IPS DF 19.7 (cell line): ENCODE measurements at places on chromosomes 5 and 9.

GRCh38 chr5:17206021-17206420, 11.4 kb upstream of the BASP1 start:
- no peak for DNase-seq

GRCh38 chr5:64765804-64766504, 2.5 kb downstream of the SREK1IP1 start:
- DNase-seq, result no peak

- DNase-seq, result no peak
These were observed 29.0 kb downstream of the TENT4A start for GRCh38 chr5:6742081-6742758.

GRCh38 chr5:73152411-73153388, 20.3 kb upstream of the TMEM174 start:
- no peak for DNase-seq

DNA sequence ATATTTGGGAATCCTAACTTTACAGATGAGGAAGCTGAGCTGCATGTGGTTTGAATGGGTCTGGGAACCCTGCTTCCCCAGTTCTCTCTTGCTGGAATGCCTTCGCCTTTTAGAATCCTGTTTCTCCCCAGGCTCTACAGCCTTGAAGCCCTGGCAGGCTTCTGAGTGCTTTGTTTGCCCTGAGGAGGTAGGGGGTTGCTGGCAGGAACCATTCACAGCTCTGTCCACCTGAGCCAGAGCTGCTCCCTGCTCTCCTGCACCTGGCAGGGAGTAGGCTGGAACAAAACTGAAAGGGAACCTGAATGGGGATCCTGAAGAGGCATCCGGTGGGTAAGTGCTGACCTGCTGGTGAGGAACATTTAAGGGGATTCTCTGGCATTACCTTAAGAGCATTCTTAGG, 33.0 kb downstream of the KIF4B start:
- DNase-seq, result peak; percentile 40

DNA sequence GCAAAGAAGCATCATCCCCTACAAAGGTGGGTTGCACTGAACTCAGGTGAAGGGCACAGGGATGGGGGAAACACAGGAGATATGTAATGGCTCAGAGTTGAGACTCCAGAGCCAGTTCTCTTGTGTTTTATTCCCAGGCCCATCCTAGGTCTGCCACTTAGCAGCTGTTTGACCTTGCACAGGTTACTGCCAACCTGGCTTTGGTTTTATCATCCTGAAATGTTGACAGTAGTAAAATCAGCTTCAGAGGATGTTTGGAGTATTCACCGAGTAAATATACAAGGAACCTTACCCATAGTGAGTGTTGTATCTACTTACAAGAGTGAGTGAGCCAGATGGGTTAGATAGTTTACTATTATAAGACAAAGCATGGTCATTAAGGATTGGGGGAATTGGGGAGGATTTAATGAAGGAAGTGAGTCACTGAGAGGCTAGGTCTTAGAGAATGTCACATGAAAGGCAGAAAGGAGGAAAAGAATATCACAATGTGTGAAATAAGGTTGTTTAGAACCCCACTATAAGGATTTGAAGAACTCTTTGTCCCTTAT, 141.3 kb downstream of the MAN2A1 start:
- no peak for DNase-seq

GRCh38 chr9:37200433-37201005, 80.1 kb downstream of the ZCCHC7 start:
- no peak for DNase-seq

DNA sequence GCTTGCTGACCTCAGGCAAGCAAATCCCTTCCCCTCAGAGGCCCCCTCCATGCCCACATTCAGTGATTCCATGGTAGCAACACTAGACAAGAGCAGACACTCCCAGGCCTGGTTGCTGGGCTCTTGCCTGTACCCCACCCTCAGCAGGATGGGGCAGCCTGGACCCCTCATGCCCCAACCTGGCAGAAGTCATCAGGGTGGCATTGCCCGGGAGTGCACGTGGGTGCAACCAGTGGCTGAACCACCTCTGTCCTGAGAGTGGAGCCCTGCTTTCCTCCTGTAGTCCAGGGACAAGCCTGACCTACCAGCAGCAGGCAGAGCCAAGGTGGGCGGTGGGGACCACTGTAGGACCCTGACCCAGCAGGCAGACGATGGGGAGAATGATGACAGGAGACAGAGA, 65.8 kb upstream of the TBC1D2 start:
- DNase-seq, result no peak

DNA sequence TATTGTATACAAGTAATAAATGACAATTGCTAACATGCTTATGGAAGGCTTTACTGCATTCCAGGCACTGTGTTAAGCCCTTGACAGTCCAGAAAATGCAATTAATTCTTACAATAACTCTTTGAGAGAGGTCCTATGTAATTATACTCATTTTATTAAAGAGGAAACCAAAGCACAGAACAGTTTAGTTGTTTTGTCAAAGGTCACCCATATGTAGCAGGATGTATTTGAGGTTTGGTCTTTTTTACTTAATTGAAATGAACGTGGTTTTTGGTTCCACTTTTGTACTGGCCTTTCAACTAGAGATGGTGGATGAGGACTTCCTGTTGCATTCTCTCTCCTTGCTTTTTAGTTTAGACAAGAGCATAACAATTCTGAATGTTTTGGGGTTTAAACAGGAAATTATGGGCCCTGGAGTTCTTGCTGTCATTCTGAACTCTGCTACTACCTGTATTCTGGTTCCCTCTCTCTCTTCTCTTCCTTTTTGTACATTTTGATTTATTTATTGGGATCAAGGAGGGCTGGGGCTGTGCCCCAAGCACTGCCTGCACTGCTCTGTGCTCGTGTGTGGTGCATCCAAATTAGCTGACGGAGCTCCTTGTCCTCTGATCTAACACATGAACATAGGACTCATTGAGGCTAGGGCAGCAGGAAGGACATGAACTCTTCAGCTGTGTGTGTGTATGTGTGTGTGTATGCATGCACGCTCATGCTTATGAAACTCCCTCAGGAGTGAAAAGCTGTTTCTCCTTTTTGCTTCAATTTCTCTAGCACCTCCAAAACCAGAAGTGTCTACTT, 47.4 kb downstream of the SLC28A3 start:
- DNase-seq, result no peak
